ENCODE measurements at places on chromosomes 4 and X. TPM values are rescaled to one million over a fixed set of nuclear protein-coding genes. Genes with fewer than 3 reads are reported as not detected.
A peak's percentile ranks its signal among the peaks of the same experiment; 100 is the strongest.

The CSAG3 gene
- total RNA-seq: not detected

- peak overlapping the region; percentile 80 for H3K4me3 ChIP-seq
- peaks cover 13% of the 10 kb centered on the region for H3K4me1 ChIP-seq
- DNase-seq: no peak
- peak overlapping the region; percentile 8 for H3K27ac ChIP-seq
- no peaks in the 10 kb centered on the region for H3K27me3 ChIP-seq
- H3K36me3 ChIP-seq: no peaks in the 10 kb centered on the region
These were observed 14.6 kb upstream of the SLC25A4 start for GRCh38 chr4:185128272-185129119.

DNA sequence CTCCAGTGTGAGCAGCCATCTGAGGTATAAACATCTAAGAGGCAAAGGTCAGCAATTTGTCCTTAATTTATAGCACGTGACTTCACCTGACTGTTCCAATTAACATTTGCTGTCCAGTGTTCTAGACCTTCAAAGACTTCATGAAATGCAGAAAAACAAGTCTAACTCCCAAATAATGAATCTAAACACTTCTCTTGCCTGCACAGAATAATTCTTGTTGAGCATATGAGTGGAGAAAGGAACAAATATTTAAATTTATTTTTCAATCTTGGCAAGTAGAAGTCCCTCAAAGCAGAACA, 12.0 kb downstream of the RFC1 start:
- no peaks in the 10 kb centered on the region for H3K27me3 ChIP-seq
- H3K27ac ChIP-seq: peak overlapping the region; percentile 79
- no peak for DNase-seq
- no peaks in the 10 kb centered on the region for H3K36me3 ChIP-seq
- peaks cover 34% of the 10 kb centered on the region for H3K4me1 ChIP-seq

DNA sequence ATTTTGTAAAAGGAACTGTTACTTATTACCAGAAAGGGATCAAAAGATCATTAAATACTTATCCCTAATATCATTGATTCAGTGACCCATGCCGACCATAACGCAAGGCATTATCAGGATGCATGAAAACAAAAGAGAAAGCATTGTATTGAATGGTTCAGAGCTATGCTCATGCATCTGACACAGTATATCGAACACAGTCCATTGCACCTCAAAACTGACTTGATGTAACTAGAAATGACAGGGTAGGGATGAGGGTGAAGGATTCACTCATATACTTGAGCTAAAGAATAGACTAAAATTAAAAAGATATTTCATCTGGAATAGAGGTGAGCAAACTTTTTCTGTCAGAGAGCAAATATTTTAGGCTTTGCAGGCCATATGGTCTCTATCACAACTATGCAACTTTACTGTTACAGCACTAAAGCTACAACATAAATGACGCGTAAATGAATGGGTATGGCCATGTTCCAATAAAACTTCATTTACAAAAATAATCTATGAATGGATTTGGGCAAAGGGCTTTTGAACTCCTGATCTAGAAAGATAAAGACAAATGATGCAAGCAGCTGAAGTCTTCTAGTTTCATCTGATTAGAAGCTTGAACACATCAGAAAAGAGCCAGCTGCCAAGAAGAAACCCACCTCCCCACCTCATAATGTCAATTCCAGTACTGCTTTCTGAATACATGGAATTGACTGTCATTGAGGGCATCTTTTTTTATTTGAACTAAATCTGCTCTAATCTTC, 12.9 kb upstream of the SPP1 start:
- no peaks in the 10 kb centered on the region for H3K27me3 ChIP-seq
- no peak overlapping the region for H3K4me3 ChIP-seq
- no peak for DNase-seq

- H3K27ac ChIP-seq: no peak overlapping the region
- no peaks in the 10 kb centered on the region for H3K4me1 ChIP-seq
- no peak for DNase-seq
- no peaks in the 10 kb centered on the region for H3K27me3 ChIP-seq
These were observed 436.2 kb downstream of the SPOCK3 start for GRCh38 chr4:166798126-166798525.

All from vagina (tissue), 2 donors.